ENCODE measurements at places on chromosomes 1 and 21. TPM values are rescaled to one million over a fixed set of nuclear protein-coding genes. Genes with fewer than 3 reads are reported as not detected.

POMGNT1 gene
- 47.4 TPM for total RNA-seq

SPATA45 gene
- not detected for total RNA-seq

CA6 gene
- total RNA-seq: not detected

SPRR2F gene
- not detected for total RNA-seq

OR2L8 gene
- total RNA-seq: 0.73 TPM

DENND2D gene
- 34.4 TPM for total RNA-seq

CDC42SE1 gene
- total RNA-seq: 85.9 TPM

PPIH gene
- 37.9 TPM for total RNA-seq

LCE1D gene
- not detected for total RNA-seq

TNNI3K gene
- 1.3 TPM for total RNA-seq

IL20 gene
- not detected for total RNA-seq

GRCh38 chr1:28058168-28058567 lies 30.2 kb downstream of the EYA3 start:
- no peak for DNase-seq

GRCh38 chr1:226790545-226791181 lies 51.6 kb upstream of the ITPKB start:
- DNase-seq: no peak

DNA sequence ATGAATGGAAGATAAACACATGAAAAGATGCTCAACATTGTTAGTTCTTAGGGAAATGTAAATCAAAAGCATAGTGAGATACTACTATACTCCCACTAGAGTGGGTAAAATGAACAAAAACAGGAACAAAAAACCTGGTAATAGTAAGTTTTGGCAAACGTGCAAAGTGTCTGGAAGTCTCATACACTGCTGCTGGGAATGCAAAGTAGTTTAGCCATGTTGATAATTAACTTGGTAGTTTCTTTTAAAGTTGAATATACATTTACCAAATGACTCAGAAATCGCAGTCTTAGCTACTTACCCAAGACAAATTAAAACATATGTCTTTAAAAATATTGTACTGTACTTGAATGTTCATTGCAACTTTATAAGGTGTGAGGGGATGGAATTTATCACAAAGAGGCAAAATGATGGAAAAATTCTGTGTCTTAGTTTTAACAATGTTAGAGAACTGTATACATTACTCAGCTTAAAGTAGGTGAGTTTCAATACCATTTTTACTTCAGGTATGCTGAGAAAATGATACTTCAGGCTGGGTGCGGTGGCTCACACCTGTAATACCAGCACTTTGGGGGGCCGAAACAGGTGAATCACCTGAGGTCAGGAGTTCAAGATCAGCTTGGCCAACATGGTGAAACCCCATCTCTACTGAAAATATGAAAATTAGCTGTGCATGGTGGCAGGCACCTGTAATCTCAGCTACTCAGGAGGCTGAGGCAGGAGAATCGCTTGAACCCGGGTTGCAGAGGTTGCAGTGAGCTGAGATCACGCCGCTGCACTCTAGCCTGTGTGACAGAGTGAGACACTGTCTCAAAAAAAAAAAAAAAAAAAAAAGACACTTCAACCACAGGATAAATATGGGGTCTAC lies 102.3 kb downstream of the PDE4B start:
- DNase-seq: no peak

GRCh38 chr1:212286556-212287131 lies 1.4 kb downstream of the PPP2R5A start:
- DNase-seq: no peak

- peak; percentile 15 for DNase-seq
These were observed 15.7 kb upstream of the FOXO6 start for GRCh38 chr1:41345434-41346075.

DNA sequence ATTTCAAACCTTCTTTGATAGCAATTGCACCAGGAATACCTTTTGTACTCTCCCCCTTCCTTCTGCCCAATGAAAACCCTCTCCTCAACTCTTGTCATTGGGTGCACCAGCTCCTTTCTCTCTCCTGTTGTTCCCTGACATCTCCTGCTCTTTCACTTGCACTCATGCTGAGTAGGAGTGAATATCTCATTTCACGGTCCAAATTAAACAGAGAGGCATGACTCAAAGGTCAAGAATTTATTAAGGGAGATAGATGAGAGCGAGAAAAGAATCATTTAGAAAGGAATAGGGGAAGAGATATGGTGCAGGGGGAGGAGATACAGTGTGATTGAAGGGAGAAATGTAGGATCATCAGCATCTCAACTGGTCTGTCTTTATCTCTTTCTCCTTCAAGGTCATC lies 22.1 kb downstream of the AIM2 start:
- no peak for DNase-seq

DNA sequence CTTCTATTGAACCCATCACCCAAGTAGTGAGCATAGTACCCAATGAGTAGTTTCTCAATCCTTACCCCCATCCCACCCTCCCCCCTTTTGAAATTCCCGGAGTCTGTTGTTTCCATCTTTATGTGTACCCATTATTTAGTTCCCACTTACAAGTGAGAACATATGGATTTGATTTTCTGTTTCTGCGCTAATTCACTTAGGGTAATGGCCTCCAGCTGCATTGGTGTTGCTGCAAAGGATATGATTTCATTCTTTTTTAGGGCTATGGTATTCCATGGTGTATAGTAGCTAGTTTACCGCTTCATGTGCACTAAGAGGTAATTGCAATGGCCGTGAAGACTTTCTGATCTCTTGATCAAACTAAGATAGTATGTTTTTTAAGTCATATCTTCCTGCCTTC lies 107.5 kb upstream of the SERTAD4 start:
- DNase-seq: no peak

- DNase-seq: no peak
These were observed 5.9 kb upstream of the TTC22 start for GRCh38 chr1:54806931-54807611.

DNA sequence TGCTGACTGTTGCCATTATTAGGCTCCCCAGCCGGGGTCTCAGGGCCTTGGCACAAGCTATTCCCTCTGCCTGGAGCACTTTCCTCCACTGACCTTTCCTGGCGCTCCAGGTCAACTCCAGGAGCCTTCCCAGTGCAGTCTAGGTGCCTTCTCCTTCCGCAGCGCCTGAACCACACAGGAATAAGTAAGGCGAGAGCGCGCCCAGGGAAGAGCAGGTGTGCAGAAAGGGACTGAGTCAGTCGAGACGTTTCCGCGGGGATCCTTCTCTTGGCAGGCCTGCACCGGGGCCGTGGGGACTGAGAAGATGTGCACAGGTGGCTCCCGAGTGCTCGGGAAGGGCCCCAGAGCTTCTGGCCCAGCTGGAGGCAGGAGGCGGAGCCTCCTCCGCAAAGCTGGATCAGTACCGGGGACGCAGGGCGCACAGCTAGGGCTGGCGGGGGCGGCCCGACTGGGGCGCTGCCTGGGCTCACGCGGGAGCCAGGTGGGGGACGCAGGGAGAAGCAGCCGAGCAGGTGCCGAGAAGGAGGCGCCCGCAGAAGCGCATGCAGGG lies 765 bp upstream of the BMP8A start:
- no peak for DNase-seq

- no peak for DNase-seq
These were observed 15.8 kb upstream of the CDCA8 start for GRCh38 chr1:37676281-37677142.

DNA sequence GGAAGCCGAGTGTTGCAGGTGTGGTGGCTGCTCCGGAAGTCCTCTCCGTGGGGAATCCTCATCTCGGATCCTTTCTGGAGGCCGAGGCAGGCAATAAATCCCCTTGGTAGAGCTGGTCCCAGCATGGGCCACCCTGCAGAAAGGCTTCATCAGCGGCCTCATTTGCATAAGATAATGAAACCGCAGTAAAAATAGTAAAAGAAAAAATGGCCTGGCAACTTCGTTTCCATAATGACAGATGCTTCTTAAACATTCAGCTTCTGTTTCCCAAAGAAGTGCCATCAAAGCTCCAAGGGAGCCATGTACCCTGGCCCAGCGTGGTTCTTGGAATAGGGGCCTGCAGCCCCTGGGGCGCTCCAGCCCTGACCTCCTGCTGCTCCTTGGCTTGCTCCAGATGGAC lies 244.1 kb downstream of the GRIK3 start:
- no peak for DNase-seq

All from breast epithelium (tissue), 4 donors.